ENCODE measurements at places on chromosomes 7 and 10.

DNA sequence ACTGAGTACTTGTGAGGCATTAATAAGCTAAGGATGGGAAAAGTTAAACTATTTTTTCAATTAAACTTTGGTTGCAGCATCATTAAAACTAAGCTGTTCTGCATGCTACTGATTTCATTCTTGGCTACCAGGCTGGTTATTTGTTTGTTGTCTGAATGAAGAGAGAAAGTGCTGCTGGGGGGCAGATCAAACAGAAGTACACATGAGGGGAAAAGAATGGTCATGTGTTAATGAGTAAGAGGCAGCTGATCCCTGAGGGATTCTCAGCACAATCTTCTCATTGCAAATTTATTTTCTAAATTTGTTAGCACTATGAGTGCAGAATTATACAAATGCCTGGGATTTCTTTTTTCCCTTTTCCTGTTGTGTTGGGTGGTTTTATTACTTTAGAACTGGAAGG lies 213.2 kb upstream of the HPS1 start:
- no peak for DNase-seq

DNA sequence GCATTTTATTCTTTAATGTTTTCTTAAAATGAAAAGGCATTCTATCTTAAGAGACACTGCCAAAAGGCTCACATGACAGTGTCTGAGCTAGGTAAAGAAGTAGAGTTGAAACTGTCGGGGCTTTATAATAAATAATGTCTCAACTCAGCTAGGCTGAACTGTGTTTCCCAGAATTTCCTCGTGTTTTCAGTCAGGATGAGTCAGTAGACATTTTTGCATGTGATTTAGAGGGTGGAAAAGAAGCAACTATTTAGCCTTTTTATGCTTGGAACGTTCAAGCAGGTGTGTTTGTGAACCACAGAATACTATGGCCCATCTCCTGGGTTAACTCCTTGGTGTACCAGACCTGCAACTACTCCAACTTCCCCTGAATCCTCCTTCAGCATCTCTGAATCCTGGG lies 23.4 kb upstream of the LIPA start:
- peak; percentile 47 for DNase-seq

- DNase-seq: no peak
Observed at GRCh38 chr7:140057143-140057535, 5.6 kb downstream of the PARP12 start.

- DNase-seq: no peak
Observed at GRCh38 chr10:74361678-74362077, 210.7 kb downstream of the ADK start.

- no peak for DNase-seq
Observed at GRCh38 chr10:8296090-8296733, 241.7 kb downstream of the GATA3 start.

- peak; percentile 85 for DNase-seq
Observed at GRCh38 chr10:51171946-51172345, 97.7 kb downstream of the PRKG1 start.

- peak; percentile 65 for DNase-seq
Observed at GRCh38 chr7:127392182-127392565, 334 bp downstream of the ZNF800 start.

GRCh38 chr7:66157060-66157459 lies 42.4 kb downstream of the CRCP start:
- no peak for DNase-seq

GRCh38 chr10:58780476-58780875 lies 267.8 kb downstream of the BICC1 start:
- DNase-seq: no peak

GRCh38 chr10:126561921-126562680 lies 108.4 kb downstream of the C10orf90 start:
- DNase-seq: no peak

- DNase-seq: peak; percentile 80
Observed at GRCh38 chr10:94108200-94108599, 114.5 kb downstream of the PLCE1 start.

GRCh38 chr10:33293531-33294170 lies 40.8 kb downstream of the NRP1 start:
- no peak for DNase-seq

- DNase-seq: no peak
Observed at GRCh38 chr7:1106793-1107421, 19.0 kb downstream of the GPER1 start.

GRCh38 chr10:132224343-132225072 lies 37.8 kb downstream of the DPYSL4 start:
- DNase-seq: no peak

- DNase-seq: no peak
Observed at GRCh38 chr7:30898411-30898810, 13.2 kb upstream of the AQP1 start.

GRCh38 chr7:122261442-122261841 lies 43.1 kb downstream of the FEZF1 start:
- DNase-seq: no peak

- no peak for DNase-seq
Observed at GRCh38 chr7:128128401-128128800, 97.2 kb upstream of the LRRC4 start.

GRCh38 chr10:132919374-132920100 lies 22.8 kb downstream of the CFAP46 start:
- DNase-seq: no peak

- no peak for DNase-seq
Observed at GRCh38 chr7:100888988-100889750, at the start of gene UFSP1. TSS of gene UFSP1 (minus strand) at chr7:100889715. CDS start at chr7:100889271, 444 bp downstream.

DNA sequence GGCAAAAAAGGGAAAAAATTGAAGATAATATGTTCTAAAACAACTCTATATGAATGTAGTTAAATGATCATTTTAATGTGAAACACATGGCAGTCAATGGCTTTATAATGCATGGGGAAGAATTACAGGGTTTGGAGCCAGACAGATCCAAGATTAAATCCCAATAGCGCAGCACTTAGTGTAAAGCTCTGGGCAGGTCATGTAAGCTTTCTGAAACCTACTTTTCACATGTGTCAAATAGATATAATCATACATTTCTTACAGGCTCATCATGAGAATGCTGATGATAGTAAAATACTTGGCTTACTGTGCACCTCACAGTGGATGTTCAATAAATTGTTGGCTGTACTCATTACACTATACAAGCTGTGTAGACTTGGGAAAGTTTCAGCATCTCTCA lies 48.0 kb upstream of the ZNF365 start:
- DNase-seq: no peak

- DNase-seq: peak; percentile 25
Observed at GRCh38 chr10:92208736-92209135, 82.1 kb downstream of the CPEB3 start.

DNA sequence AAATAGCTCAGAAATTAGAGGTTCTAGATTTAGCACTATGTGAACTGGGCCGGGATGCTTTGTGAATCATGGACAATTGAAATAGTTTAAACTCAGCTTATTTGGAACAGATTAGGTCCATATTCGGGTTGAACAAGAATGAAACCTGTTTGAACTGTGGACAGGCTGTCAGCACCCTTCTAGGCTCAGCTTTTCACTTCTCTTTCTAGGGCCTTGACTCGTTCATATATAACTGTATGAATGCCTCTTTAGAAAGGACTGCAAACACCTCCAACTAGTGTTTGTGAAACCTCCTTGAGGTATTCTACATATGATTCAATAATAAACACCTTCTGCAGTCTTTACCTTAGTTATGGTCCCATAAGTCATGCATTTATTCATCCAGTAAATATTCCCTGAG lies 115.6 kb downstream of the REEP3 start:
- no peak for DNase-seq

DNA sequence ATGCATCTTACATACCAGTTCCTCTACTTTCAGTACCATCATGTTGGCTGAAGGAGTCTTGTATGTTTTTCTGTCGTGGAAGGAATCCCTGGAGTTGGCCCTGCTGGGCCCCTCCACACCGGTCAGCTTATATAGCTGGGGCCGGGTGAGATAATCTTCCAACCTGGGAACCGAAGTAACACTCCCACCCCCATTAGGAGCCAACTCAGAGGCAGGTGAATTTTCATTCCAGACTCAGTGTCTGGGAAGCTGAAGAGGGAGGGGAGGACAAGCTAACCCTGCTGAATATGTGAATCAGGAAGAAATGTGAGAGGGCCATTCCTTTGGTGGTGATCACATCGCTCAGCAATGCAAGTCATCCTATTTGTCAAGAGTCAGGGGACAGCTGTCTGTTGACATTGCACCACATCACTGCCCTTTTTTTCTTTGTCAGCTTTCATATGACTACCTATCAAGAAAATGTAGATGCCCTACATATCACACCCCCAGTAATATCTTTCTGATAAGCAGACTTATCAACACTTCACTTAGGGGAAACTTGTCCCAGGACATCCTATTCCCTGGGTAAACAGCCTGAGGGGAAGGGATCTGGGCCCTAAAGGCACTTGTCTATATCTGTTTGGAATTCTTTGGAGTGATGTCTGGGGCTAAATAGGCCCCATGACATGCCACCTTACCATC lies at the start of gene ANKRD1:
TSS of gene ANKRD1 (minus strand) at position 102 of the 681 bp plus-strand sequence. CDS start at position 42, 60 bp downstream.
- DNase-seq: peak; percentile 94

DNA sequence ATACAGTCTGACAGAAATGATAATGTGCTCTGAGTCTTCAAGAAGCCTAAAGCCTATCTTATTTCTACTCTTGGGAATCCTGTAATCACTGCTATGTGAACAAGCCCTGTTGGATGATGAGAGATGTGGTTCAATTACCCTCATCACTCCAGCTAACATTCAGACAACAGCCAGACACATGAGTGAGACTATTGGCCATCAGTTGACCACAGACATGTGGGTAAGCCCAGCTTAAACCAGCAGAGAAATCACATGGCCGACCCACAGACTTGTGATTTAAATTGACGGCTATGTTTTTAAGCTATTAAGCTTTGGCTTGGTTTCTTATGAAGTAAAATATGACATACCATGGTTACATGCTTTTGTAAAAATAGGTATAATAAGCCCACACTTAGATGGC lies 2.6 kb downstream of the MBL2 start:
- DNase-seq: no peak

DNA sequence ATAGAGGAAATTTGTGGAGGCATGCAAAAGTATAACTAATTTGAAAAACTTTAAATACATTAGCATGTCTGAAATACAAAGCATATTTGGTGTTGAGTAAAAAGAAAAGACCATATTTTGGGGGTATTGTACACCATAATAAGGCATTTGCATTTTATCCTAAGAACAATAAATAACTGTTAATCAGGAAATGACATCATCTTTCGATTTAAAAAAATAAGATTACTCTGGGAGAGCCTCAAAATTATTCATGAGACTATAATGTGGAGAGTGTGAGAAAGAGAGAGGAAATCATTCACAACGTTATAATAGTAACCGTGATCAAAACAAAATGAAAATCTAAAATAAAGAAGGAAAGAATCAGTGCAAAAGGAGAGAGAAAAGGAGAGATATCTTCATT lies 712.3 kb upstream of the POT1 start:
- DNase-seq: no peak

- DNase-seq: peak; percentile 48
Observed at GRCh38 chr7:27176962-27177794, 3.1 kb upstream of the HOXA10 start.

DNA sequence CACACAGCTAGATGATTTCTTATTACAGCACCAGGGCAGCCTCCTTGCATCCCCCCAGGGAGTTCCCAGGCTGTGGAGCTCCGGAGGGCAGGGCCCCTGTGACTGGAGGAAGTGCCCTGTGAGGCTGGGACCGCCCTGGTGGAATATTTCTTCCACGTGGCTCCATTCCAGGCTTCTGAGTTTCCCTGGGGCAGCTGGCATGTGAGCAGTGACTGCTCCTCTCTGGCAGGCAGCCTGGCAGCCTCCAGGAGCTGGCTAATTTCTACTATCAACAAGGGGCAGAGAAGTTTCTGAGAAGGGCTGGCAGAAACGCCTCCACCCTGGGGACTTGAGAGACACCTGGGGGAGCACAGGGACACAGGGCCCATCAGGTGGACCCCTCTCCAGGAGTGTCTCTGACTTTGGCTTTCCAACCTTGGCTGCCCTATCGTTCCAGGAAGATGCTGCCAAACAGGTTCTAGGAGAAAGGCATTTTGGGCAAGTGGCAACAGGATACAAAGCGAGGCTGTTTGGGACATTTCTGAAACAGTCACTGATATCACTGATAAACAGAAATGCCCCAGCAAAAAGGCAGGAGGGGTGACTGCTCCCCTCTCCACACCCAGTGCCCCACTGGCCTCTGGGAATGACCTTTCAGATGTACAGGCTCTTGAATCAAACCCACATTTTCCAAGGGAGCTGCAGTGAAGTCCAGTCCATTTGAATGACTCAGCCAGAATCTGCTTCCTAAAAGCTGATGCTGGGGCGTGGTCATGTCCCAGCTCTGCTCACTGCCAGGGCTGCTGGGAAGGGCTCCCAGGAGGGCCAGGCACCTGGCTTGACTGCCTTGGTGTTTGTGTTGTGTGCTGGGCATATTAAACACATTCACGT lies 16.1 kb downstream of the MYOF start:
- DNase-seq: peak; percentile 98

GRCh38 chr7:112252691-112253090 lies 46.2 kb downstream of the ZNF277 start:
- DNase-seq: no peak

DNA sequence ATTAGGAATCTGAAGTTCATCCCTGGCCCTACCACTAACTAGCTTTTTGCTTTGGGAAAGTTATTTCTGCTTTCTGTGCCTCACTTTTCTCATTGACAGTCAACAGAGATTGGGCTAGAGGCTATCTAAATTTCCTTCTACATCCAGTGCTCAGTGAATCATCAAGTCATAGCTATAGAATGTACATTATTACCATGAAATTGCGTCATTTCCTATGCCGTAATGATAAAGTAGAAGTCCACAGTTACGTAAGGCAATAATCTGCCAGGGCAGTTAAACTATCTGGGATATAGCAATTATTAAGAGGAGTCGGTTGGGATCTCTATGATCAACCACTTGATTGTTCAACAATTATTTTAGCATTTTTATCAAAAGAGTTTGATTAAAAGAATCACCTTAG lies 64.4 kb downstream of the ITGB8 start:
- DNase-seq: peak; percentile 53

DNA sequence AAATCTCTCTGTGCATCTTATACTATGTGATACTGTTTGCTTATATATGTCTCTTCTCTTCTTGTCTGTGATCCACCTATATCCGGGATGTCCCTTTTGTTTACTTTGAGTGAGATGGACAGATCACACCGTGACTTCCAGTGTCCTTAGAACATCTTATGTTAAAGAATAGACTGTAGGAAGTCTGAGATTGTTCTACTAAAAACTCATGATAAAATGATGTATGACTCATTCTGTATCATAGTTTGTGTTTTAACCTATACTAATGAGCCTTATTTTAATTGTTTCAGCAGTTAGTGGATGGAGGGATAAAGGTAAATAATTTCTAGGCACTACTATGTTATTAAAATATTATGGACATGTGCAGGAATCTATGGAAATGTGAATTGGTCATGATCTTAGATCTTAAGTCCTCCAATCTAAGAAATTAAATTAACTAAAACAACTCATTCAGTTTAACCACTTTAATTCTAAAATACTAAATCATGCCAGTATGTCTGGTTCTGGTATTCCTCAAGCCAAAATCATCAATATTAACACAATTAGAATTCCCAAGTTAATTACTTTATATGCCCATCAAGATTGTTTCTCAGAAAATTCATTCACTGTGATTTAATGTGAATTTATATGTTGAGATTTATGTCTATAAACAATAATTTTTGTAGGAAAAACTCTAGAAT lies 32.0 kb downstream of the ITGB8 start:
- no peak for DNase-seq
